ENCODE measurements at places on chromosomes 7 and 10.

DNA sequence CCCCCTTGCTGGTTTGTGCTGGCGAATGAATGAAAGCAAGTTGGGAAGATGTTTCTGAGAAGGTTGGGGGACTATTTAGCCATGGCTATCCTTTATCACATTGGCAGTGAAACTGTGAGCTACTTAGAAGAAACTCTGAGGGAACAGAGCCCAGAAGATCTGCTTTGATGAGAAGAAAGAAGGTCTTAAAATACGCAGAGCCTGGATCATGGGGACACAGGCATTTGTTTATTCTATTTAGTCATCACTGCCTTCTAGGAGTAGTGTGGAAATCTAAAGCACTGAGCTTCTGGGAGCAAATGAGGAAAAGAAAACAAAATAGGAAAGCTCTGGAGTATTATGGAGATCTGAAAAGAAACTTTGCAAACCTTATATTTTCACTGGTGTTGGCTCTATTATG lies 28.5 kb downstream of the CPED1 start:
- no peak overlapping the region for H3K27ac ChIP-seq
- H3K27me3 ChIP-seq, result no peaks in the 10 kb centered on the region
- H3K4me1 ChIP-seq, result no peaks in the 10 kb centered on the region

DNA sequence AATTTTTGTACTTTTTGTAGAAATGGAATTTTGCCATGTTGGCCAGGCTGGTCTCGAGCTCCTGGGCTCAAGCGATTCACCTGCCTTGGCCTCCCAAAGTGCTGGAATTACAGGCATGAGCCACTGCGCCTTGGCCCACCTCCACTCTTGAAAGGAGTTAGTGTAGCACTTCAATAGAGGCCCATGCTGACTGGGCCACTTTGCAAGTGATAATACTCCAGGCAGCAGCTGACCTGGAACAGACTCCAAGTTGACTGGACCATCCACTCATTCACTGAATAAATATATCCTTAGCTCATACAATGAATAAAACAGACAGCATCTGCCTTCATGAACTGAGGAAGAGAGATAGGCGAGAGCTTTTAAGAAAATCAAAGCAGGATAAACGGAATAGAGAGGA lies 14.7 kb downstream of the CPVL start:
- no peak overlapping the region for H3K4me3 ChIP-seq
- H3K36me3 ChIP-seq, result no peaks in the 10 kb centered on the region
- no peak overlapping the region for H3K27ac ChIP-seq
- no peak for DNase-seq

DNA sequence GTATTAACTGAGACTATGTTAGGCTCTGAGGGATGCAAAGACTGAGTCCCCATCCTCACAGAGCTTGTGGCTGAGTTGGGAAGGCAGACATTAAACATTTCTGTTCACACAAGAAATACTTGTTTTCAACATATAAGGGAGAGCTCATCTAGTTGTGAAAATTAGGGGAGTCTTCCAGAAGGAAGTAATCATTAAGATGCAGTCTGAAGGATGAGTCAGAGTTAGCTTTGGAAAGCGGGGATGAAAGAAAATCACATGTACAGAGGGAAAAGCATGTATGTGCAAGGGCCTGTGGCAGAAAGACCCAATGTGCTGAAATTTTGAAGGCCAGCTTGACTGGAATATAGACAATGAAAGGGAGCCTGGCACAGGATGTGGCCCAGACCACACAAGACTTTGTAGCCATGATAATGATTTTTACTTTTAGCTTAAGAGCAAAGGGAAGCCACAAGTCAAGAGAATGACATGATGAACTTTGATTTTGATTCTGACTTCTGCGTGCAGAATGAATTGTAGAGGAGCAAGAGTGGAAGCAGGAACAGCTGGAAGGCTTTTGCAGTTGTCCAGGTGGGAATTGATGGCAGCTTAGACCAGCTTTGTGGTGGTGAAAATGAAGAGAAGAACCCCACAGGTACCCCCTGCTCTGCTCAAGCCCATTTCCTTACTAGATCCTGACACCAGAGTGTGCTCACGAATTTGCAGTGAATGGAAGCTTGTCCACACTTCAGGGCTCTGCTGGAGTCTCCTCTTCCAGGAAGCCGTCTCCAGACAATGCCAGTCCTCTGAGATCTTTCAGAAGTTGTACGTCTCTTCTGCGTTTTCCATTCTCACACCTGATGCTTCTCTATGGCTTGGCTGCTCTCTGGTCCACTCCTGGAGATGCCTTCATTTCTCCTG lies 115.6 kb downstream of the ATXN7L1 start:
- H3K36me3 ChIP-seq, result no peaks in the 10 kb centered on the region
- H3K4me1 ChIP-seq, result no peaks in the 10 kb centered on the region
- H3K4me3 ChIP-seq, result no peak overlapping the region

DNA sequence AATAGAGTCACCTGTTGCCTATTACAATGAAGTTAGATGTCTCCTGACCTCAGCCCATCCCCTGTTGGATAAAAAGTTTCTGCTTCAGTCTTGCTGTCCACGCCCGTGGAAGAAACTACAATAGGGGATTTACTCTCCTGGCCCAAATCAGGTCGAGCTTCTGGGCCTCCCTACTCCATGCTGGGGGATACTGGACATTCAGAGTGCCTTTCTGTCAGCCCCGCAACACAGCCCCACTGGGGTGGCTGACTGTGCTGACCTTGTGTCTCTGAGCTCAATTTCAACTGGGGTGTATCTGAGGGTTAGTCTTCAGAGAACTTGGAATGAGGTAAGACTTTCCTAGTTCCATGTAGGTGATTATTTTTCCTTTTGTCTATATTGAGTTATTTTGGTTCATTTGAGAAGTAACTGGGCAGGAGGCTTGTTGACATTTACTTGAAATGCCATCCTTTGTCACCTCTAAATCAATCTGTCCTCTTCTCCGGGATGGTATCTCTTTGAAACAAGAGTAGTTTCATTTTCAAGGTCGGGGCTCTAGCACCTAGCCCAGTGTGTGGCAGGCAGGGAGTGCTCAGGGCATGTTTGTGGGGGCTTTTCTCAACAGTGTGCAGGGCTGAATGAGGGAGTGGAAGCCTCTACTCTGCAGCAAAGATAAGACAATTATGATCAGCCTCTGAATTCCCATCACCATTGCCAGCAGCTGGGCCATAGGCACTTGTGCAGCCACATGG lies 17.7 kb upstream of the CXCL12 start:
- no peak overlapping the region for H3K4me3 ChIP-seq
- H3K27ac ChIP-seq, result no peak overlapping the region
- no peak for DNase-seq
- no peaks in the 10 kb centered on the region for H3K4me1 ChIP-seq
- H3K36me3 ChIP-seq, result no peaks in the 10 kb centered on the region

DNA sequence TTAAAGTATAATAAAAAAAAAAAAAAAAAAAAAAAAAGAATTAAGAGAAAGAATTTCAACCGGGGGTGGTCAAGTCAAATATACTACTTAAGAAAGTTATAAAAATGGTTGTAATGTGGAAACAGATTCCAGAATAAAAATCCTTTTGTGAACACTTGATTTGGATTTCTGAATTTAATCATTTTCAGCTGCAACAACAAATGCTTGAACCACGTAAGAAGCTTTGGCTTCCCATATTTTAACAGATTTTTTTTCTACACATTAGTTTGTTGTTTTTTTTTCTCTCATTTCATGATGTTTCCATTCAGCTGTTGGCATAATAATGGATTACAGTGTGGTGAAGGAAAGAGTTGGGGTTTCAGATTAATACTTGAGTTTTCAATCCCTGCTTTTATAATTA lies 137.3 kb upstream of the AGR3 start:
- no peaks in the 10 kb centered on the region for H3K27me3 ChIP-seq
- H3K36me3 ChIP-seq, result no peaks in the 10 kb centered on the region
- no peak overlapping the region for H3K27ac ChIP-seq

DNA sequence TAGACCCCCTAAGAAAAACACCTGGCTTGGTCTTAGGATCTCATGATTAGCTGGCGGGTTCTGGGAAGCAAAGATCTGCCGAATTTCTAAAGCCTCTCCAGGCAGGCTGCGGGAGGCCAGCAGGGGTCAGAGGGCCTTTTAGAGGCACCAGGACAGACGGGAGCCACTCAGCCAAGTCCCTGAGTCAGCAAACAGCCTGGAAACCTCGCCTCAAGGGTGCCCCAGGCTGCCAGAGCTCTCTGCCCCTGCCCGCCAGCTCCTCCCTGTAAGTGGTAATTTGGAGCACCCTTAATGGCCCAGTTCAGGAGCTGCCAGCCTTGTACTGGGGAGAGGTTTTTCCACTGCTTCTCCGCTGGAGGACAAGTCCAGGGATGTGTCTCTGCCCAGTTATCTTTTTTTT lies 88.7 kb downstream of the HIP1 start:
- H3K36me3 ChIP-seq, result no peaks in the 10 kb centered on the region
- H3K27ac ChIP-seq, result no peak overlapping the region
- no peaks in the 10 kb centered on the region for H3K27me3 ChIP-seq
- H3K4me3 ChIP-seq, result no peak overlapping the region

DNA sequence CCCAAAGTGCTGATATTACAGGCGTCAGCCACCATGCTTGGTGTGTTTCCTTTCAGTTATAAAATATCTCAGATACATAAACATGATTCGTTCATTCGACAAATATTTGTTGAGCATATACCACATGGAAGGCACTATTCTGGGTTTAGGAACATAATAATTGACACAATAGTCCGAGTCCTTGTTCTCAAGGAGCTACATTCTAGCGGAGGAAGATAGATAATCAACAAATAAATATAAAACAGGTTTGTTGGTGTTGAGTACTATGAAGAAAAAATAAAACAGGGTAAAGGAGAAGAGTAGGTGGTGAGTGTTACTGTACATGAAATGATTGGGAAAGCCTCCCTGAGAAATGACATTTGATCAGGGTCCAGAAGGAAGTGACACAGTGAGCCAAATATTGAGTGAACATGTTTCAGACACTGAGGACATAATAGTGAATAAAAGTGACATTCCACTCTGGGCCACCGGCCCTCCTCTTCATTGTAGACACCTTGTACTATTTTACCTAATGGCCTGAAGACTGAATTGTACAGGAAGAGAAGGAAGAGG lies 6.9 kb upstream of the HILPDA start:
- H3K4me3 ChIP-seq, result no peak overlapping the region
- H3K27ac ChIP-seq, result no peak overlapping the region
- no peaks in the 10 kb centered on the region for H3K4me1 ChIP-seq
- H3K27me3 ChIP-seq, result no peaks in the 10 kb centered on the region
- no peak for DNase-seq

DNA sequence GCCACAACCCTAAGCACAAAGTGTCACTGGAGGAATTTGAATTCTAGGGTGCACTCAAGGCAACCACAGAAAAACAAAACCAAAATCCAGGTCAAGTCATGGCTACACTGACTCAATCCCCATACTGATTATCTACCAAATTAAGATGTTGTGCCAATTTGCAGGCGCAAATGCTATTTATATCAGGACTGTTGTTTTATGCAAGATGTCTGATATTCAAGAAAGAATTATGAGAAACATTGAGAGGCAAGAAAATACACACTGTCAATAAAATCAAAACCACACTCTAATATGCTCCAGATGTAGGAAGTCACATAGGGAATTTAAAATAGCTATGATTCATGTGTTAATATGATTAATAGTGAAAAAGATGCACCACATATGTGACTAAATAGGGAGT lies 141.3 kb upstream of the MINDY3 start:
- no peak overlapping the region for H3K27ac ChIP-seq
- H3K36me3 ChIP-seq, result no peaks in the 10 kb centered on the region
- no peak overlapping the region for H3K4me3 ChIP-seq
- H3K4me1 ChIP-seq, result no peaks in the 10 kb centered on the region

DNA sequence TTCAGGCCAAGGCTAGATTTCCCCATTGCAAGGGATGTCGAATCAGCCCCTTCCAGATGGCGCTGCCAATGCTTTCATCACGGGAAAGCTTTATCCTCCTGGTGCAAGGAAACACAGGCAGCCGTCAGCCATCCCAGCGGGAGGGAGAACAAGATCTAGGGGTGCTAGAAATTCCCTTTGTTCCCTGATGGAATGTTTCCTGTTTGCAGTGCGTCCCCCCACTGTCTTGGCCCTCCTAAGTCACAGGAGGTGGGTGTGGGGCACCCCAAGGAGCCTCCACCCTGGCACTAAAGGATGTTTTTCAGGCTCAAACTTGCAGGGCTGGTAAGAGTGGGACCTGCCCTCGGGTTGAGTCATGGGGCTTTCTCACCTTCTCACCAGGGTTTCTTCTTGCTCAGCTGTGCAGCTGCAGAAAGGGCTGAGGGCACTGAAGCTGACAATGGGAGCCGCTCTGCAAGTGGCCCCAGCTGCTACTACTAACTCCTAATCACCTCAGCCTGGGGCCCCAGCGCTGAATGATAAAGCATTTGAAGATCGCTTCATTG lies 103.6 kb downstream of the PRPF18 start:
- H3K36me3 ChIP-seq, result no peaks in the 10 kb centered on the region
- H3K4me3 ChIP-seq, result no peak overlapping the region
- no peak for DNase-seq
- H3K27ac ChIP-seq, result no peak overlapping the region

GRCh38 chr10:6120691-6121090 lies 31.9 kb downstream of the RBM17 start:
- no peak overlapping the region for H3K4me3 ChIP-seq
- no peaks in the 10 kb centered on the region for H3K4me1 ChIP-seq
- no peak for DNase-seq
- H3K27ac ChIP-seq, result no peak overlapping the region
- H3K36me3 ChIP-seq, result no peaks in the 10 kb centered on the region

DNA sequence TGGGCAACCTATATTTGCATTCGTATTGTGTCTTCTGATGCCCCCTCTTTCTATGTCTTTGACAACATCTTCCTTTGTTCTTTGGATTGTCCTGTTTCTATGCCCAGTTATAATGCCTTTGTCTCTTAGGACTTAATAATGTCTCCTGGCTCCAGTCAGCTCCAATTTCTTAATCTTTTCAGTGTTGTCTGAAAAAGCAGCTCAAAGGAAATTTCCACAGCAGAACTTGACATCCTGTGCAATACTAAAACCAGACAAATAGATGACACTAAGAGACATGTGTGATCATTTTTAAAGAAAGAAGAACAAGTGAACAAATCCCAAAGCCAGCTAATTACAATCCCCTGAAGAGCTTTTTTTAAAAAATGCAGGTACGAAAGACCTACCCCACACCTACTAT lies 47.7 kb upstream of the RNF148 start:
- no peaks in the 10 kb centered on the region for H3K27me3 ChIP-seq
- no peaks in the 10 kb centered on the region for H3K4me1 ChIP-seq
- no peak for DNase-seq
- H3K36me3 ChIP-seq, result no peaks in the 10 kb centered on the region

GRCh38 chr7:41774966-41775365 lies 72.1 kb upstream of the INHBA start:
- no peak overlapping the region for H3K27ac ChIP-seq
- H3K36me3 ChIP-seq, result no peaks in the 10 kb centered on the region
- no peak overlapping the region for H3K4me3 ChIP-seq
- H3K27me3 ChIP-seq, result no peaks in the 10 kb centered on the region
- H3K4me1 ChIP-seq, result no peaks in the 10 kb centered on the region

DNA sequence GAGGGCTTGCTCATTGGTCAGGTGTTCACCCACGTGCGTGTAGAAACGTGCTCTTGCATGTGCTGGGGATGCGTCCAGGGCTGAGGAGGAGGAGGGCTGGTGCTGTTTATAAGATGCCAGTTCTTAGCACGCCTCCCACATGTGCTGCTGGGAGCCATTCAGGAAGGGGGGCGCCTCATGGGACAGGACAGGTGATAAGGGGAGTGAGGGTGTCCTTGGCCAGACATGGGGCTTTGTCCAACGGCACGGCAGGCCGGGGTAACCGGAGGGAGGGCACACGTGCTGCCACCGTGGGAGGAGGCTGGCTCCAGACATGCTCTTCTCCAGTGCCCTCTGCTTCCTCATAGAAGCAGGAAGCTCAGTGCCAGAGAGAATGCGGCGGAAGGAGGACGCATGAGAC lies 150.0 kb downstream of the ZMYND11 start:
- H3K36me3 ChIP-seq, result no peaks in the 10 kb centered on the region
- H3K27ac ChIP-seq, result no peak overlapping the region
- no peaks in the 10 kb centered on the region for H3K27me3 ChIP-seq
- no peaks in the 10 kb centered on the region for H3K4me1 ChIP-seq
- H3K4me3 ChIP-seq, result no peak overlapping the region

Measured in Peyer's patch (tissue), 4 donors.